ENCODE measurements at places on chromosomes 16 and 17. TPM values are rescaled to one million over a fixed set of nuclear protein-coding genes. Genes with fewer than 3 reads are reported as not detected.

DNA sequence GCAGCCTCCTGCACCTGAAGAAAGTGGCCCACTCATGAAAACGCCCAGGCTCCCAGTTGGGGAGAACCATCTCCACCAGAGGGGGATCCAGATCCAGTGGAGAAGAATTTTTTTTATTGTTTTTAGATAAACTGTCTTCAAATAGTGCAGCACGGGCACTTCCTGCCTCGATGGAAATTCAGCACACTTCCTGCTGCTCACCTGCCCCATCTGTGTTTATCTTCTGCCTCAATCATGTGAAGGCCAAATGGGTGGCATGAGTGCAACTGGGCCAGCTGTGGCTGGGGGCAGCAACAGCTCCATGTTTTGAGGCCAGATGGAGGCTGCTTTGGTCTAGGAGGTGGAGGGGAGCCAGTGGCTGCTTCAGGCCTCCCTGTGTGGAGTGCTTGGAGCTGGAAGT, 75.9 kb upstream of the WSB1 start:
- no peak for DNase-seq

GRCh38 chr16:48444574-48444973, 59.4 kb upstream of the SIAH1 start:
- peak; percentile 53 for DNase-seq

GRCh38 chr16:75527825-75528299, 8.0 kb downstream of the CHST5 start:
- DNase-seq, result peak; percentile 38

DNA sequence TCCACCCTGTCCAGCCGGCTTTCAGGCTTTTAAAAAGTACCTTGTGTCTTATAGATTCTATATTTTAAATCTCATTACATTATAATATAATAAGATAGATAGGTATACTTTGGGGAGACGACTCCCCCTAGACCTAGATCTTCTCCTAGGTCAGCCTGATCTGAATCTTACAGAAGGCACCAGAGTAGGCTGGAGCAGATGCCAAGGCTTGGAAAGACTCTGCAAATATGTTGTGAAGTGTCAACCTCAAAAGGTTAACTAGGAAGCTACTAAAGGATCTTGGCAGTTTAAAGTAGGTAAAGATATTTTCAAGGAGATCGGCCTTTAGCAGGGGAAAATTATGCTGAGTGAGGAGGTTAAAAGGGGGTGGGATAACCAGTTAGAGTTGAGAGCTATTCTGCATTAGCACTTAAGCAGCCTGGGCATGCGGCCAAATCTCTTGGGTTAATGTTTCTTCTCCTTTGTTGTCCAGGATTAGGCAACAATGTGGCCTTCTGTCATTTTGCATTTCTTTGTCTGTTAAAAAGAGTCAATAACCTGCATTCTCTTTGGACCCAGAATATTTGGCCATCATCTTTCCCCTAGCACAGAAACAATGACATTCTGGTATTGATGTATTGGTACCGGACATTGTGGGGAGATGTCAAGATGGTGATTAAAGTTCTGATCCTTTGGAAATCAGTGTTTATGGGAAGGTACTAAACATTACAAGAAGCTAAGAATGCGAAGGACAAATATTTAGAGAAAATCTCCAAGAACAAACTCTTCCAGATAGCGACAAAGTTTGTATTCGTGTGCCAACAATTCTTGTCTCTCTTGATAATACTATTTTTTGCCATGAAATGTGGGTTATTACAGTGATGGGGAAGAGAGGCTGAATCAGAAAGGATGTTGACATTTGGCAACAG, 51.2 kb upstream of the DHX40 start:
- DNase-seq, result peak; percentile 95

- DNase-seq, result no peak
Measured at GRCh38 chr17:63354256-63354655, 91.8 kb downstream of the CYB561 start.

- peak; percentile 99 for DNase-seq
Measured at GRCh38 chr17:59837308-59838051, 55.3 kb downstream of the TUBD1 start.

GRCh38 chr17:68182011-68182306, 65.9 kb upstream of the AMZ2 start:
- DNase-seq, result no peak

- peak; percentile 65 for DNase-seq
Measured at GRCh38 chr17:31486351-31487062, 95.0 kb downstream of the RAB11FIP4 start.

DNA sequence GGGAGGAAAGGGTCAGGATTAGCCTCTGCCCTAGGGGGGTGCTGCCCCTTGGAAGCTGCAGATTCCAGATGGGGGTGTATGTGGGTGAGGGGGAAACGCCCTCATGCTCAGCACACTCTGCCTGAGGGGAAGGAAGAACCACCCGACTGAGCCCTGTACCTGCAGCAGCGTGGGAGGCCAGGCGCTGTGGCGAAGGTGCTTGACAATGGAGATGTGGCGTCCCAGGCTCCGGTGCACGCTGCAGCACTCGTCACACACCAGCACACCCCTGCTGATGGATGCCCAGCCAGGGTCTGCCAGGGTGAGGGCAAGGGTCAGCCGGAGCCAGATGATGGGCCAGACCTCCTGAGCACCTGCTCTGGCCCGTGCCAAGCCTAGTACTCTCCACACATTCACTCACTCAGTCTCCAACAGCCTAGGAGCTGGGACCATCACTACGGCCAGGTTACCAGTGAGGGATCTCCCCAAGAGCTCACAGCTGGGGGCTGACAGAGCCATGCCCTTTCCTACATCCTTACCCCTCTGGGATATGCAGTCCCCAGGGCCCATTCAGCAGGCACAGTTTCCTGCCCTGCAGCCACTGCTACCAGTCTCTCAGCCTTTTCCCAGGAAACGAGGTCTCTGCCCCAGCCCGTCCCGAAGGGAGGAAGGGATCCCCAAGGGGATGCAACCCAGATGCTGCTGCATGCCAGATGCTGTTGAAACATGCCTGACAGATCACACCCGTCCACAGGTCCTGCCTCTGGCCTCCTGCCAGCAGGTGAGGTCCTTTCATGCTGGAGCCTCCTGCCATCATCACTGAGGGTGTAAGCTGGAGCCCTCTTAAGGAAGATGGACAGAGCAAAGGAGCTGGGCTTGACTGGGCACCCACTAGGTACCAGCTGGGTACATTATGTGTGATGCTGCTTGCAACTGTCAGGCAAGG, 5.9 kb downstream of the GIT1 start:
- DNase-seq, result no peak

DNA sequence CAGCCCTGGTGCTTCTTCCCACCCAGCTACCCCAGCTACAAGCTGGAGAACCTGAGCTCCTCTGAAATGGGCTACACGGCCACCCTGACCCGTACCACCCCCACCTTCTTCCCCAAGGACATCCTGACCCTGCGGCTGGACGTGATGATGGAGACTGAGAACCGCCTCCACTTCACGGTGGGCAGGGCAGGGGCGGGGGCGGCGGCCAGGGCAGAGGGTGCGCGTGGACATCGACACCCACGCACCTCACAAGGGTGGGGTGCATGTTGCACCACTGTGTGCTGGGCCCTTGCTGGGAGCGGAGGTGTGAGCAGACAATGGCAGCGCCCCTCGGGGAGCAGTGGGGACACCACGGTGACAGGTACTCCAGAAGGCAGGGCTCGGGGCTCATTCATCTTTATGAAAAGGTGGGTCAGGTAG, 3.6 kb downstream of the GAA start:
- DNase-seq, result no peak

DNA sequence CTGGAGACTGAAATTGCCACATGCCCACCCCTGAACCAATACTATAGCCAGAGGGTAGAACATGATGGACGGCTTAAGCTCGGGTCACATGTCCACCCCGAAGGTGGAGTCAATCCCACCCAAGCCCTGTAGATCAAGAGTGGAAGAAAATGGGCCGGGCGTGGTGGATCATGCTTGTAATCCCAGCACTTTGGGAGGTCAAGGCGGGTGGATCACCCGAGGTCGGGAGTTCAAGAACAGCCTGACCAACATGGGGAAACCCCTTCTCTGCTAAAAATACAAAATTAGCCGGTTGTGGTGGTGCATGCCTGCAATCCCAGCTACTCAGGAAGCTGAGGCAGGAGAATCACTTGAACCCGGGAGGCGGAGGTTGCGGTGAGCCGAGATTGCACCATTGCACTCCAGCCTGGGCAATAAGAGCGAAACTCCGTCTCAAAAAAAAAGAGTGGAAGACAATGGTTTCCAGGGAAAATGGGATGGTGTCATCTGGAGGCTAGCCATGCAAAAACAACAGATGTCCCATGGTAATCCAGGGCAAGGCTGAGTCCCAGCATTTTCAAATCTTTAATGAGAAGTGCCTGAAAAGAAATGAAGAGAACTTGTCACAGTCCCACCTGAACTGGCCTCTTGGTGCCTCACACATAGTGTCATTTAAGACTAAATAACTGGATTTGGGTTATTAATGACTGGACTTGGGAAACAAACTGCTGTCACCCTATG, 30.1 kb downstream of the CD300LF start:
- DNase-seq, result no peak

DNA sequence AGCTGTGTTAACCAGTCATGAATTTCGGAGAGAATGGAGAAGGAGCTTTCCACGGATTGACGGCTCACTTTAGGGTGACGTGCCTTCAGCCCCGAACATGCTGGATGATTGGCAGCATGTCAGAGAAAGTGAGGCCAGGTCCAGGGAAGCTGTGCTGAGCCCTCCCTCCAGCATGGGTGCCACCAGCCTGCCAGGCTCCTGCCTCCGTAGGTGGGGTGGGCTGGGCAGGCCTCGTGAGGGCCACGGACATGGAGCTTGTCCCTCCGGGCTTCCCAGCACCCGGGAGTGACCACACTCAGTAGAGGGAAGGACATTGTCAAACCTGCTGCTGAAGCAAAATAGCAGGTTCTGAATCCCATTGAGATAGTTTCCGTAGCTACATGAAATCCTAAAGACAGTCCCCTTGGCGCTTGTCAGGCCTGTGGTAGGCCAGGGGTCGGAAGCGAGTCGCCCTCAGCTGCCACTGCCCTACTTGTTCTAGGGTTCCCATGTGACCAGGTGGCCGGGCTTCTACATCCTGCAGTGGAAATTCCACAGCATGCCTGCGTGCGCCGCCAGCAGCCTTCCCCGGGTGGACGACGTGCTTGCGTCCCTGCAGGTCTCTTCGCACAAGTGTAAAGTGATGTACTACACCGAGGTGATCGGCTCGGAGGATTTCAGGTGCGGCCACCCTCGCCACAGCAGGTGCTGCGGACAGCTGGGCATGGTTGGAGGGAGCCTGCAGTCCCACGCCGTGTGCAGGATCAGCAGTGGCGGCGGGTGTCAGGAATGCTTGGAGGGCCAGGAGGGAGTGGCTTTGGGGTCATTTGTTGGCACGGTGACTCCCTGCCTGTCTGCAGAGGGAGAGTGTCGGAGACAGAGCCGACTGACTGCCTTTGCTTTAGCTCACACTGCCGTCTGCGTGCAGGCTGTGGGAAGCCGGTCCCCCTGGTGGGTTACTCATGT, 72.3 kb downstream of the SEC14L1 start:
- DNase-seq, result no peak

DNA sequence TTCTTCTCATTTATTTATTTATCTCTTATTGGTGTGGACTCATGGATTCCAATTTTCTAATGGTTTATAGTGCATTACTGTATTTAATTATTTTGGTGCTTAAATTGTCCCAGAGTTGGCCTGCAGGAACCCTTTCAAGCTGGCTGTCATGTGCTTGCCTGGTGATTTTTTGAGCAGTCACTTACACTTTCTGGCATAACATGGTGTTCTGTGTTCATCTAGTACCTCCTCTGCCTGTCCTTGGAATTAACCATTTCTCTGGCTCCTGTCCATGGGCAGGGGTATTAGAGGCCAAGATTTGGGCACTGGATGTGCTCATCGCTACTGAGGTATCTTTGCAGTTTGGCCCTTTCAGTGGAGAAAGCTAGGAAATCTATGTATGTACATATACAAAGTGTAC, 67.0 kb downstream of the CLEC16A start:
- no peak for DNase-seq

DNA sequence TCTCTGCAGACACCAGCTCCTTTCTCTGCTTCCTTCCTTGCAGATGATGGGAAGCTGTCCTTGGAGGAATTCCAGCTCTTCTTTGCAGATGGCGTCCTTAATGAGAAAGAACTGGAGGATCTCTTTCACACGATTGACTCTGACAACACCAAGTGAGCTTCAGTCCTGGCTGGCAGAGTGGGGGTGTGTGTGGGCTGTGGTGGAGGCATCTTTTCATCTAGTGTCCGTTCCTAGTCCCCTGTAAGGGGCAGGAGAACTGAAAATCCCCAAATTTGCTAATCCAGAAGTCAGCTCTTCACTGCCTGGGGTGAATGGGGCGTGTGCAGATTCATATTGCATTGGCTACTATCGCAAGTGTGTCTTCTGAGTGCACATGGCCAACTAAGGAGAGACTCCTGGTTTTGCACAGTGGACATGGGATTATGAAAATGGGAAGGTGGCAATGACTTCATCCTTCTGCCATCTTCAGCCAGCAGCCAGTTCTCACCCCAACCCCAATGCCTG, 10.4 kb downstream of the NECAB2 start:
- no peak for DNase-seq

GRCh38 chr17:55037828-55038227, 69.3 kb downstream of the STXBP4 start:
- DNase-seq, result no peak

DNA sequence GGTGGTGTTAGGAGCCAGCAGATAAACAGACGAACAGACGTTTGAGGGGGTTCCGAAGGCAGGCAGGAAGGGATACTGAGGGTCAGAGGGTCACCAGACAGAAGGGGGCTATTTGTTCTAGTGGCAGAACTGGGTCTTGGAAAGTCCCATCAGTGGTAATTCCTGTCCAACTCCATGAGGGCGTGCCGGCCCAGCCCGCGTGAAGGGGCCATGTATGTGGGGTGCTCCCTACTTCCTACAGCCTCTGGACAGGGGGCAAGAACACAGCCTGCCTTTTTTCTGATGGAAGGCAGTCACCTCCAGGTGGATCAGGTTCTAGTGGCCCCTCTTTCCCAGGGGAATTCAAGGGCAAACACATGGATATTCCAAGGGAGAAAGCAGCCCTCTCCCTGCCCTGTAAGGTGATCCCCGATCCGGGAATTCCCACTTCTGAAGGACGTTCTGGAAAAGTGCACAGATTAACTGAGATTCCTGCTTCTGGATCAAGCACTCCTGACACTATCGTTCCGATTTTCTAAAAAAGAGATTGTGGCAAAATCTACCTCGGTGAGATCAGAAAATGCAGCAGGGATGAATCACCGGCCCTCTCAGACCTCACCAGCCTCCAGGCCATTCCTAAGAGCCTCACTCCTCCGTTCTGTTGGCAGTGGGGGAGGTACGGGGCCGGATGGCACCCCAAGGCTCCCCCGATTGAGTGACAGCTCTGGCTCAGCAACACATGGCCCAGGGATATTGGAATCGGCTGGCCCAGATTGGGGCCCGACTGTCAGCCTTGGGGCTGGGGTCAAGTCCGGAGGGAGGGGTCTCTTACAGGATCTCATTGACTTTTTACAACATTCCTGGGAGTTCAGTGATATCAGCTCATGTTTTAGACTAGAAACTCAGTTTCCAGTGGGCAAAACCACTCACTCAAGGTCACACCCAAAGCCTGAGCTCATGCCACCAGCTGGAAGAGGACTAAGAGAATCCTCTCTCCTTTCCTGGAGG, 12.4 kb downstream of the STX1B start:
- DNase-seq, result no peak

ABAT gene
- total RNA-seq, result 0.36 TPM

CHMP1A gene
- 243 TPM for total RNA-seq

NDEL1 gene
- total RNA-seq, result 24.6 TPM

CSH1 gene
- not detected for total RNA-seq

ST6GALNAC1 gene
- total RNA-seq, result 5.3 TPM

TNFRSF13B gene
- not detected for total RNA-seq

GRAP gene
- 1.5 TPM for total RNA-seq

PDE6G gene
- 0.68 TPM for total RNA-seq

HEXIM1 gene
- 9.4 TPM for total RNA-seq
